ENCODE measurements at places on chromosomes 1 and 21. TPM values are rescaled to one million over a fixed set of nuclear protein-coding genes. Genes with fewer than 3 reads are reported as not detected.

The TACSTD2 gene
- total RNA-seq: 0.90 TPM

The ILDR2 gene
- total RNA-seq: 6.0 TPM

The UBE2U gene
- total RNA-seq: not detected

The SPRR2F gene
- 1.4 TPM for total RNA-seq

The TLR5 gene
- total RNA-seq: 1.4 TPM

The IFNLR1 gene
- 1.4 TPM for total RNA-seq

The SERTAD4 gene
- 6.5 TPM for total RNA-seq

The LEMD1 gene
- total RNA-seq: 38.6 TPM
